CD4-positive, alpha-beta T cell treated with Interleukin-15 for 4 hours (primary cell): ENCODE measurements at places on chromosomes 5 and 9.

DNA sequence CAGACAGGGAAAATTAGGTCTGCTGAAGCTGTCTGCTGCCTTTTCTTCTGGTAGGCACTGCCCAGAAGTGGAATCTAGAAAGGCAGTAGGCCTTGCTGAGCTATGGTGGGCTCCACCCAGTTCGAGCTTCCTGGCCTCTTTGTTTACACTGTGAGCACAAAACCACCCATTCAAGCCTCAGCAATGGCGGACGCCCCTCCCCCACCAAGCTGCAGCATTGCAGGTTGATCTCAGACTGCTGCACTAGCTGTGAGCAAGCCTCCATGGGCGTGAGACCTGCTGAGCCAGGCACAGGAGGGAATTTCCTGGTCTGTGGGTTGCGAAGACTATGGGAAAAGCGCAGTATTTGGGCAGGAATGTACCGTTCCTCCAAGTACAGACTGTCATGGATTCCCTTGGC, 18.5 kb downstream of the AGTPBP1 start:
- DNase-seq: peak; percentile 64

GRCh38 chr5:33994845-33995244, 10.4 kb upstream of the SLC45A2 start:
- DNase-seq: no peak

DNA sequence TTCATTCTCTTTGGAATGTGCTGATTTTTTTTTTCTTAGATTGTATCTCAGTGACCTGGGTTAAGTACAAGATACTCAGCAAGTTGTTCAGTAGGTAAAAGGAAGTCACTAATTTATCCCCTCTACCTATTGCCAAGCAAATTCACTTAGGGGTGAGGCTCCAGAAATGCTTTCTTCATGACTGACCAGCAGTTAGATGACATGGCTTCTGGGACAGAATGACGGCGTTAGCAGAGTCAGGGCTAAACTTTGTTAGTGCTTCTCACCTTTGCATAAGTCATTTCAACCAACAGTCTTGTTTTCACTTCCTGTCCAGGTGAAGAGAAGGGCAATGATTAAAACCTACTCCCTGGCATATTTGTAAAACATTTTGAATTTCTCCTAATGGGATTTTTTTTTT, 20.2 kb upstream of the MTAP start:
- no peak for DNase-seq

- no peak for DNase-seq
These were observed 27.9 kb downstream of the AFAP1L1 start for GRCh38 chr5:149299451-149300054.

DNA sequence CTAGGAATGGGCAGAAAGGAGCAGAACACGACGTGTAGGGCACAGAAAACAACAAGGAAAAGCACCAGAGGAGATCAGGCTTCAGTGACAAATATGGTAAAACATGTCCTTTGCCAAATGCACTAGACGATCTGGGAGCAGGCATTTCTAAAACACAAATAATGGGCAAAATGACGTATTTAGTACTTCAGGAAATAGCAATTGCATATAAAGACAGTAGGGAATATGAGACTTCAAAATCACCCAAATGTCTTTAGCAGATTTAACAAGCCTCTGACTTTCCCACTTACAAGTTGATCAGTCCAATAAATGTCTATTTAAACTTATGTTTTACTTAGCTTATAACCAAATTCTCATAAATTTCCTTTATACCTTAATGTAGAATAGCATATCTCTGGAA, 969.6 kb upstream of the C9orf72 start:
- no peak for DNase-seq

- DNase-seq: no peak
These were observed 55.3 kb downstream of the AHRR start for GRCh38 chr5:376799-377325.

GRCh38 chr9:77853716-77854115, 177.9 kb downstream of the GNAQ start:
- no peak for DNase-seq

DNA sequence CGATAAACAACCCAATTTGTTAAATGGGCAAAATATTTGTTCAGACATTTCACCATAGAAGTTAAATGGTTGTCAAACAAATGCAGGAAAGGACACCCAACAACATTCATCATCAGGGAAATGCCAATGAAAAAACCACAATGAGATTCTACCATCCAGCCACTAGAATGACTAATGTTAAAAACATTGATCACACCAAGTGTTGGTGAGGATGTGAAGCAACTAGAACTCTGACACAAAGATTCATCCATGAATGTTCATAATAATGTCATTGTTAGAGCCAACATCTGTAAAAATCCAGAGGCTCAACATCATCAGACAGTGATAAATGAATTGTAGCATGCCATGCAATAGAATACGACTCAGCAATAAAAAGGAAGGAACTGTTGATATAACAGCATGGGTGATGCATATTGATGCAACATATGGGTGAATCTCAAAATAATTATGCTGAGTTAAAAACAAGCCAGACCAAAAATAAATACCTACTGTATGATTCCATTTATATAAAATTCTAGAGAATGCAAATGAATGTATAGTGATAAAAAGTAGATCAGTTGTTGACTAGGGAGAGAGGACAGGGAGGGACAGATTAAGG, 55.9 kb upstream of the UNC5A start:
- no peak for DNase-seq

DNA sequence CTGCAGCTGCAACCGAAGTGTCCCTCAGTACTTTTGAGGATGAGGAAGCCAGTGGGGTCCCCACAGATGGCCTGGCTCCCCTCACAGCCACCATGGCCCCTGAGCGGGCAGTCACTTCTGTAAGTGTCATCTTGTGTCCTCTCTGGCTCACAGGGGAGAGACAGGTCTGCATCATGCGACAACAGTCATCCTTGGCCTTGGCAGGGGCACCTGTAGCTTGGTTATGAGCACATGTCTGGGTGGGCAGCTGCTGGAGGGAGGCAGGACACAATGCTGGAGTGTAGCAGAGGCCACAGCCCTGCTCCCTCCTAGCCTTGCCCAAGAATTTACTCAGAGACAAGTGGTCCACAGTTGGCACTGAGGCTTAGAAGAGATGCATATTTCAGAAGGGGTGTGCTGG, 71.7 kb downstream of the COL15A1 start:
- DNase-seq: no peak

DNA sequence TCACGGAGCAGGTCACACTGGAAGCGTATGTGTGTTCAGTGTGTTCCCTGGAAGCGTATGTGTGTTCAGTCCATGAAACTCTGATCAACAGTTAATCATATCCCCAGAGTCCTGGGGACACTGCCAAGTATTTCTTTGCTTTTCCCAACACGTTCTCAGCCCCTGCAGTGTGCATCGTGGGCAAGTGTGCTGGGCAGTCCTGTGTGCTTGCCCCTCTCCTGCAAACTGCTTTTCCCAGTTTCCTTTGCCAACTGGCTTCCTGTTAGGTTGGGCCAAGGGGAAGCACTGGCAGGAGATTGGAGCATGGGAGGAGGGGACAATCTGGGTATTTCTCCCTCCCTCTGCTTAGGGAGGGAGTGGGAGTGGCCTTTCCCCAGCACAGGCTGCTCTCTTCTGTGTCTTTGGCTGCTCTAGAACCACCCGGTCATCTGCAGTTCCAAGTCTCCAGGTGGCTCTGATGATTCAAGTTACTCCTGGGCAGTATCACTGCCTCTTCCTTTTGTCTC, 36.8 kb upstream of the NEK6 start:
- no peak for DNase-seq

DNA sequence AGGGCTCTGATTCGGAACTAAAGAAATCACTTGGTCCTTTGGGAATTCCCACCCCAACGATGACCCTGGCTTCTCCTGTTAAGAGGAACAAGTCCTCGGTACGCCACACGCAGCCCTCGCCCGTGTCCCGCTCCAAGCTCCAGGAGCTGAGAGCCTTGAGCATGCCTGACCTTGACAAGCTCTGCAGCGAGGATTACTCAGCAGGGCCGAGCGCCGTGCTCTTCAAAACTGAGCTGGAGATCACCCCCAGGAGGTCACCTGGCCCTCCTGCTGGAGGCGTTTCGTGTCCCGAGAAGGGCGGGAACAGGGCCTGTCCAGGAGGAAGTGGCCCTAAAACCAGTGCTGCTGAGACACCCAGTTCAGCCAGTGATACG, 83.4 kb downstream of the GOLPH3 start:
- no peak for DNase-seq

GRCh38 chr5:69049151-69049550, 44.7 kb upstream of the SLC30A5 start:
- no peak for DNase-seq

DNA sequence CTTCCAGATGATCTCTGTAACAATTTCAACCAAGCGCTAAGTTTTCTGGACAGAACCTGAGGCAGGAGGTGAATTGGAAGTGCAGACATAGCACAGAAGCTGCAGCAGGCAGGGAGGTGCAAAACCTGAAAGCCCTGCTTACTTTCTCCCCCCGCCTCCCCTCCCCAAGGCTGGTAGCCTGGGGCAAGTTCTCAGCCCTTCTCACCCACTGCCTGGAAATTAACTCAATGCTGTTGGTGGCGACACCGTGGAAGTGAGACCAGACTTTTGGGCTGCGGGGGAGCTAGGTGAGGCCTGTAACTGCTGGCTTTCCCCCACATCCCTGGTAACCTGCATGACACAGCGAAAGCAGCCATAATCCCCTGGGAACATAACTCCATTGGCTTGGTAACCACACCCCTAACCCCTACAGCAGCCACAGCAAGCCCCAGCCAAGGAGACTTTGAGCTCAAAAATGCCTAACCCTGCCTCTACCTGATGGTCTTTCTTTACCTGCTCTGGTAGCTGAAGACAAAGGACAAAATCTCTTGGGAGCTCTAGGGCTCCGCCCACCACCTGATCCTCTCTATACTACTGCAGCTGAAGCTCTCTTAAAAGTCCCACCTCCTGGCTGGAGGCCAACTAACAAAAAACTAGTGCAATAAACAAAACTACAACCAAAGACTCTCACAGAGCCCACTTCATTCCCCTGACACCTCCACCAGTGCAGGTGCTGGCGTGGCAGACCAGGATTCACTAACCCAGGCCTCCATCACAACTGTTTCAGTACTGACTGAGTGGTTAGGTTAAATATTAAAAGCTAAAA, 11.9 kb upstream of the OR13C8 start:
- no peak for DNase-seq

GRCh38 chr5:173011566-173011965, 28.0 kb downstream of the ATP6V0E1 start:
- DNase-seq: no peak

DNA sequence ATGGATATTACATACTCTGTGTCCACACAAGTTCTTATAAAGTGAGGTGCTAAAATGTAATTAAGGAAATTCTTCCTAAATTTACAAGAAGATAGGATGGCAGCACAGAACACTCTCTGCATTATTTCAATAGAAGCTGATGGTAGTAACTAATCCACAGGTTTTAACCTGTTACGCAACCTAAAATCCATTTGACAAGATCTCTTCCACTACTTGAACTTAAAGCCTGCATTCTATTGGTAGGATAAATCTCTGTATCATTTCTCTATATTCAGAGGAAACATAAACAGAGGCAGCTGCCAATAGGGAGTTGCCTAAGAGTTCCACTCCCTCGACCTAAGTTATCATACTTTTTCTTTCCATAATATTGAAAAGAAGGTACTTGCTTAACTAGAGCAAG, 21.6 kb downstream of the CDC37L1 start:
- no peak for DNase-seq

- no peak for DNase-seq
These were observed 164.7 kb downstream of the GRIA1 start for GRCh38 chr5:153655201-153655510.

- DNase-seq: no peak
These were observed 5.0 kb downstream of the DPP7 start for GRCh38 chr9:137109250-137110146.

DNA sequence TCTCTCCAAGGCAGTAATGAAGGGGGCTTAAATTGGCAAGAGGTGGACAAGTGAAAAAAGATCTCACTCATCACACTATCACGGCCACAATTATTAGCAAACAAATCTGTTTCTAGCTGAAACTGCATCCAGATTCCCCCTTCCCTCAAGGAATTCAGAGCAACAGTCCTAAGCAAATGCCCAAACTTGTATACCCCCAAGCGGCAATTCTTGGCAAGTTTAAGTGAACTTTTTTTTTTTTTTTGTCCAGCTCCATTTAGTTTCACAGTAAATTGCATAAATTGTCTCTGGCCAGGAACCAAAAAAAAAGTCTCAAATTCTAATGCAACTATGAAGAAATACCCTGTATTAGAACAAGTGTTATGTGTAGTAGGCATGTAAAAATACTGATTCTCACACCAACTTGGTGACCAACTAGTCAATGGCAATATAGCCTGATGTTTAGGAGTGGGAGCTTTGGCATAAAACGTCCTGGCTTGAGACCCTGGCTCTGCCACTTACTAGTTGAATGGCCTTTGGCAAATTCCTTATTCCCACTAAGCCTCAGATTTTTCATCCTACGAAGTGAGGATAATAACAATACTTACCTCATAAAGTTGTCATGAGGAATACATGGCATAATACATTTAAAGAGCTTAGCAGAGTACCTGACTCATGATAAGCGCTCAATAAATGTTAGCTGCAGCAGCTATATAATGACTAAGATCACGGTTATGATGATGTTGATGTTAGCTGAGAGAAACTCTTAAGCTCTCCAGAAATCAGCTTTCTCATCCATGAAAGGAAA, 193.2 kb downstream of the ADAMTSL1 start:
- no peak for DNase-seq

GRCh38 chr5:58056546-58056945, 403.3 kb downstream of the PLK2 start:
- no peak for DNase-seq

DNA sequence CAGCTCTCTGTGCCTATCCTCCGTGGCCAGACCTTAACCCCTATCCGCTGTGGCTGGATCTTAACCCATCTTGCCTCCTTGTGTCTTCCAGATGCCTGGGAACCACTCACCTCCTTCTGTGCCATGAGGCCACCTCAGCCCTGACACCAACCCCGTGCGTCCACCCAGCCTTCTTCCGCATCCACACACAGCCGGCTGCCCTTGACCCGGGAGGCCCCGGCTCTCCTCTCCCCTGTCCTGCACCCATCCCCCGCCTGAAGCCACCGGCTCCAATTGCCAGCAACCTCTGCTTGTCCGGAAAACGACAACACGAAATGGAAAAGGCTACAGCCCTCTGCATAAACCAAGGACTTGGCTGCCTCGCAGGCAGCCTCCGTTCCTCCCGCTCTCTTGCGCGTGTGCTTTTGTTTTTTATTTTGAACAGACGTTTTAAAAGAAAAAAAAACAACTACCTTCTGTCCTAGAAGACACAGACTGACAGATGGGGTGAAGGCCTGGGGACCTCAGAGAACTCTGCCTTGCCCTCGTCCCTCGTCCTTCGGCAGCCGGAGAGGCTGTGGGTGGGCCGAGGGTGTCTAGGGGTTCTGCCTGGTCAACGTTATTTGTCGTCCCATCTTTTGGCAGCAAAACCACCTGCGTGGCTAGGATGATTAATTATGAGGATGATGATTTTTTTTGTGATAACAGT, 32.5 kb upstream of the HMCN2 start:
- no peak for DNase-seq

- DNase-seq: no peak
These were observed 157.0 kb upstream of the TRPC7 start for GRCh38 chr5:136522217-136522956.

- no peak for DNase-seq
These were observed 162.6 kb upstream of the PPP1R2B start for GRCh38 chr5:156687514-156687913.
